ENCODE measurements at places on chromosomes 5 and 9.

DNA sequence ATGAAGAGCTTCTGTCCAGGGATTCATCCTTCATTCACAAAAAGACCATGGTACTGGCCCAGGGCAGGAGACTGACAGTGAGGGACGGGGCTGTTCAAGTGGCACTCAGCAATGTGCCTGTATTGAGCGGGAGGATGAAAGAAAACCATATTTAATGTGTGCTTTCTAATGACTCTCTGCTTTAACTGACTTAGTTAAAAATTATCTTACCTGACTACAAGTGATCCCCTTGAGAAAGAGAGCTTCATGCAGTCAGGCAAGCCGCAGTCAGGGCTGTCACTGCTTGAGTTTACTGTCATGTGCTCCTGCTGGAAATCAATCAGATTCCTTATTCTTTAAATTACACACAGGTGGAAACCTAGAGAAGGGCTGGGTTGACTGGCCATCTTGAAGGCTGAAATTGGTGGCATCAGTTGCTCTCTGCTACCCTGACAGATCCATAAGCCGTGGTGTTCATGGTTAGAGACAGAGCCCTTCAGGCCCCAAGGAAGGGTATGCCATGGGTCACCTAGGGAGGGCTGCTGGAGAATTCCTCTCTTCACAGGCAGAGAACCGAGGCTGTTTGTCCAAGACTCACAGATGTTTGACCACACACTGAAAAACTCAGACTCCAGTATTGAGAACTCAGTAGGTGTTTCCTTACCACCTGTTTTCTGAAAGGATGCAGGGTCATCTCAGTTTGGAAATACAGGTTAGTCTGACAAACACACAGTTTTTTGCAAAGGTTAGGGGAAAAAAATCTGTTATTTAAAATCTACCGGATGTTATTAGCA is 70.9 kb downstream of the TRIO start:
- no peak for DNase-seq

- DNase-seq = no peak
Observed at GRCh38 chr5:179123491-179124272, 63.5 kb downstream of the ZNF354C start.

DNA sequence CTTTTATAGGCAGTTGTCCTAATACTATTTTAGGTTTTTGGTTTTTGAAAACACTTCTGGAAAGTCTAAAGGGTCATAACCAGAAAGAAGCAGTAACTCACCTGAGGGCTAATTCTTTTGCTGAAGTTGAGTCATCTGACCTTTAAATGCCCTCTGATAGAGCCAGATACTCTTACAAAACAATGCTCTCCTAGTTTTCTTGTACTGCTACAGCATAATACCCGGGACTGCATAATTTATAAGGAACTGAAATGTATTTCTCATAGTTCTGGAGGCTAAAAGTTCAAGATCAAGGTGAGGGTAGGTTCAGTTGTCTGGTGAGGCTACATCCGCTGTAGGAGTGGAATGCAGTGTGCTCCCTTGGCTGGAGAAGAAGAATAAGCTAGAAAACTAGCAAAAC is 670.3 kb downstream of the TLE4 start:
- no peak for DNase-seq

GRCh38 chr9:94882966-94883641 is 156.6 kb downstream of the AOPEP start:
- no peak for DNase-seq

DNA sequence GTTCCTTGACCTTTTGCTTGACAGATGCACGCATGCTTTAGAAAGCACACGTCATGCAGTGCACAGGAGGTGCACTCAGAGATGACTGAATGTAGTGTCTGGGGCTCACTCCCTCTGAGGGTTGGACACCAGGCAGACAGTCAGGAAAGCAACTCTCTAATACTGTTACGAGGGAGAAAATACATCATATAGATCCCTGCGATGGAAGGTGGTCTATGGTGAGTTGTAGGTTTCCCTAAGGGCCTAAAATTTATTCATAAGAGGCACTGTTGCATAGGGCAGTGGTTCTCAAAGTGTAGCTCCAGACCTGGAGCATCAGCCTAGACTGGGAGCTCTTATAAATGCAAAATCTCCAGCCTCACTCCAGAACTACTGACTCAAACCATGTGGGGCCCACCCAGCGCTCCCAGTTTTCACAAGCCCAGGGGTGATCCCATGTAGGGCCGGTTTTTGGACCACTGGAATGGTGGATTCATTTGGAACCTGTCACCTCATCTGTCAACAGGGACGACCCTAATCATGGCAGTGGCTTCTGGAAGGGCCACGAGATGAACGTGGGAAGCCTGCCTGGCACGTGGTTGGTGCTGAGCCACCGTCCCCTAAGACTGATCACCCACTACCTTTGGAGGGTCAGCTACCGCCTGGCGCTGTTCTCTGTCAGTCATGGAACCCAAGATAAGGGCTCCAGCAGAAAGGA is 16.8 kb upstream of the PHF19 start:
- DNase-seq = no peak

GRCh38 chr9:129509533-129509928 is 111.4 kb downstream of the C9orf50 start:
- peak; percentile 94 for DNase-seq

GRCh38 chr9:92647671-92648473 is 22.1 kb downstream of the IPPK start:
- DNase-seq = no peak

DNA sequence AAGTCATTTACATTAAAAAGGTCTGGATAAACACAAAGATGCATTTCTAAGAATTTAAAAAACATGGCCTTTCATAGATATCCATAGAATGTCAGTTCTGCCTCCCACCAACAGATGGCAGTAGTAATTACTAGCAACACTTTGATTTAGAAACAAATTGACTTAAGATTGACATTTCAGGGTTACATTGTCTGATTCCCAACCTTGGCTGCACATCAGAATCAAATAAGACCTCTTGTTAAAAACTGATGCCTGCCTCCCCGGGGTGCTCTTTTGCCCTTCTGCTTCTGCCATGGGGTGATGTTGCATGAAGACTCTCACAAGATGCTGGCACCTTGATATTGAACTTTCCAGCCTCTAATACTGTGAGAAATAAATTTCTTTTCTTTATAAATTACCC is 146.2 kb upstream of the GPR151 start:
- DNase-seq = peak; percentile 56

DNA sequence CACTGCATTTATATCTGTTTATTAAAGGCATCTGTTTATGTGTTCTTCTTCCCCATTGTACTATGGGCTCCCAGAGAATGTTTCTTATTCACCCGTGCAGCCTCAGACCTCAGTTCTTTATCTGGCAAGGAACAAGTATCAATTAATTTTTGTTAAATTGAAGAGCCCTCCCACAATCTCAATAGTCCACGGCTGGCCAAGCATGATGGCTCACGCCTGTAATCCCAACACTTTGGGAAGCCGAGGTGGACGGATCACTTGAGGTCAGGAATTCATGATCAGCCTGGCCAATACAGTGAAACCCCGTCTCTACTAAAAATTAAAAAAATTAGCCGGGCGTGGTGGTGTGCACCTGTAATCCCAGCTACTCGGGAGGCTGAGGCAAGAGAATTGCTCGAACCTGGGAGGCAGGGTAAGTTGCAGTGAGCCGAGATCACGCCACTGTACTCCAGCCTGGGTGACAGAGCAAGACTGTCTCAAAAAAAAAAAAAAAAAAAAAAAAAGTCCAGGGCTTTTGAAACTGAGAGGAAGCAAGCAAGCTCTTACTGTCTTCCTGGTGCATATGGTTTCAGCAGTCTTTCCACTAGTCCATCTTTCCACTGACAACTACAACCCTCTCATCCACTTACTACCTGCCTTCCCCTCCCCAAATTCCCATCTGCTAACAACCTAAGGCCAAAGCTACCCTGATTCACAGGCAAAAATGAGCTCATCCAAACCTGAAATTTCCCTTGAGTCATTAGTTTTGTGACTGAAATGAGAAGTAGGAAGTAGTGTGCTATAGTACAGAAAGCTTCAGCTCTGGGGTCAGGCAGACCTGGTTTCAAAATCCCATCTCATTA is 2.3 kb upstream of the HK3 start:
- DNase-seq = peak; percentile 12

DNA sequence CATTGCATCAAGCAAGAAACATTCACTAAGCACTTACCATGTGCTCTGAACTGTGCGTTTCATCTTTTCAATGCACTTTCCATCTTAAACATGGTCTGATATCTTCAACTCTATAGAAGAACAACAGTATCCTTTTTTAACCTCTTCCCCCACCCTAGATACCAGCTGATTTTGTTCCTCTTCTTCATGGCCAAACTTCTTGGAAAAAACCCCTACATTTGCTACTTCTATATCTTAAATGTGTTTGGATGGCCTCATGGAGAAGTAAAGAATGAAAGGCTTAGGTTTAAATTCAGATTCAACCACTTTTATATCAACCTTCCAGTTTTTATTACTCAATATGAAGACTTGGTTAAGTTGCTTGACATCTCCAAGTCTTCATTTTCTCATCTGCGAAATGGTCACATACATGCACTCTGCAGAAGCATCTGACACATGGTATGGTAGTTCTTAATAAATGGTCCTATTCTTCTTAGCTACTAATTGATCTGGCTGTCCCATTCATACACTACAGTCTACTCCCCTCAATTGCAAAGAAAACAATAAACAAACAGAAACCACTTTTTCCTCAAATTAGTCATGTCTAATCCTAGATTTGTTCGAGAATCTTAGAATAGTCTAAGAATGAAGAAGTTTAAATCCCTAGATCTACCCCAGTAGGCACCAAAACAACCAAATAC is 59.4 kb downstream of the FYB1 start:
- no peak for DNase-seq

GRCh38 chr9:130459941-130460669 is 15.3 kb downstream of the ASS1 start:
- DNase-seq = no peak

- no peak for DNase-seq
Observed at GRCh38 chr5:68845131-68845530, 248.7 kb upstream of the SLC30A5 start.

- DNase-seq = no peak
Observed at GRCh38 chr5:42666869-42667268, 89.7 kb upstream of the CCDC152 start.

DNA sequence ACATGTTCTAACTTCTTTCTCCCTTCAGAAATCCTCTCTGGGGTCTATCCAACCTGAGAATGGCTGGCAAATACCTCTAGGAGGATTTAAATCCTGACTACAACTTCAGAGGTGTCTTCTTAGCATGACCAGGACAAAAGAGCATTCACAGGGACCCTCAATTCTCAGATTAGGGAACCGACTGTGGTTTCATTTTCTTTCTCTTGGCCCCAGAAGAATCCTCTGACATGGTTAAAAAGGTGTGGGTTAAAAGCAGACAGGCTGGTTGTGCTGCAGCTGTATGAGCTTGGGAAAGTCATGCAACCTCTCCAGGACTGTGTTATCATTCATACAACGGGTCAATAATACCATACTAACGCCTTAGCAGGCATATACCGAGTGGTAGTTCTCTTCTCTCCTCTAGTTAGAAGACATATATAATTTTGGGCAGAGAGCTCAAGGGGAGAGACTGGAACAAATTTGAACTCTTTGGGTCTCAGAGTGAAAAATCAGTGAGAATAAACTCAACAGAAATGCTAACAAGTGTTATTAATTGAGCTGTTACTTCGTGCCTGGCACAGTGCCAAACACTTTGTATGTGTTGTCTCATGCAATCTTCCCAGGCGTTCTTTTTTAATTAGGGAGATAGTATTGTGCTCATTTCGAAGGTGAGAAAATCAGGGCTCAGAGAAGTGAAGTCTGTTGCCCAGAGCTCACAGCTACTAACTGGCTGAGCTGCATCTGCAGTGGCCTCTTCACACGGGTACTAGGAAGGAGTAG is 35.2 kb downstream of the INSYN2B start:
- DNase-seq = no peak

DNA sequence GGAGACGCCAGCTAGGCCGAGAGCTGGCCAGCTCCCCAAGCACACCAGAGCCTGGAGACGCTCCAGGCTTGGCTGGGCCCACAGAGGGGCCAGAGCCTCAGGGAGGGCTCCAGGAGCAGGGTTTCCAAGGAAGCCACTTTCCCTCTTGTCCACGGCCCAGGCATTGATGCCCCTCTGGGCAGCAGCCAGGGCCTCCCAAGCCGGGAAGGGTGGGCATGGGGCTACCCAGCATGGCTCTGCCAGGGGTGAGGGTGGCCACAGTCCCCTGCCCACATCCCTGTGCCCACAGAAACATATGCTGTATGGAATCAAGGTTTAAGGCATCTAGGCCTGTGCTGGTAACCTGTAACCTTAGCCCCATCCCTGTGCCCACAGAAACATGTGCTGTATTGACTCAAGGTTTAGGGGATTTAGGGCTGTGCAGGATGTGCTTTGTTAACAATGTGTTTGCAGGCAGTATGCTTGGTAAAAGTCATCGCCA is 1.5 kb upstream of the DPP7 start:
- DNase-seq = no peak

- DNase-seq = no peak
Observed at GRCh38 chr5:169458221-169458620, 125.4 kb upstream of the SPDL1 start.

GRCh38 chr9:86434039-86434726 is 80.0 kb upstream of the TUT7 start:
- DNase-seq = peak; percentile 68

GRCh38 chr5:181120761-181121160 is 10.2 kb downstream of the OR2V1 start:
- DNase-seq = peak; percentile 27

- DNase-seq = no peak
Observed at GRCh38 chr9:113633782-113634595, 170.5 kb downstream of the RGS3 start.

- peak; percentile 16 for DNase-seq
Observed at GRCh38 chr9:3040761-3041160, 196.9 kb upstream of the PUM3 start.

- no peak for DNase-seq
Observed at GRCh38 chr9:116042321-116042720, 111.3 kb upstream of the PAPPA start.

- no peak for DNase-seq
Observed at GRCh38 chr5:5784101-5784500, 361.6 kb downstream of the ICE1 start.

DNA sequence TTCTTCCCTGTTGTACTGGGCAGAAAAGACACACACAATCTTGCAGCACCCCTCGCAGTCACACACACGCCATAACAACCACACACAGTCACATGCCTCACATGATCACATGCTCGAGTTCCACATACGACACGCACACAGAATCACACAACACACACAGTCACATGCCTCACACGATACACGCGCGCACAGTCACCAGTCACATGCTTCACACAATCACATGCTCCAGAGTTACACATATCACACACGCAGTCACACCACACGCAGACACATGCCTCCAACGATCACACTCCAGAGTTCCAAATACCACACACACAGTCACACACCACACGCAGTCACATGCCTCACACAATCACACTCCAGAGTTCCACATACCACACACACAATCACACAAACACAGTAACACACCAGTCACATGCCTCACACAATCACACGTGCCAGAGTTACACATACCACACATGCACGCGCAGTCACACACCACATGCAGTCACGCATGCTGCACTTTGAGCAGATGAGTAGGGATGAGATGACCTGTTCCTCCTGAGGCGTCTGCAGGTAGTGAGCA is 49.0 kb upstream of the LRRC14B start:
- DNase-seq = no peak

- no peak for DNase-seq
Observed at GRCh38 chr5:1554410-1554967, 30.7 kb upstream of the LPCAT1 start.
